Esophagus muscularis mucosa (tissue), 4 donors: ENCODE measurements at places on chromosomes 3 and 15. TPM values are rescaled to one million over a fixed set of nuclear protein-coding genes. Genes with fewer than 3 reads are reported as not detected.

The TIMP4 gene
- 48.0 TPM for total RNA-seq

The PLXND1 gene
- total RNA-seq = 89.9 TPM

The EOMES gene
- total RNA-seq = 0.17 TPM

The TRH gene
- total RNA-seq = not detected

The DNAJA4 gene
- total RNA-seq = 14.1 TPM

DNA sequence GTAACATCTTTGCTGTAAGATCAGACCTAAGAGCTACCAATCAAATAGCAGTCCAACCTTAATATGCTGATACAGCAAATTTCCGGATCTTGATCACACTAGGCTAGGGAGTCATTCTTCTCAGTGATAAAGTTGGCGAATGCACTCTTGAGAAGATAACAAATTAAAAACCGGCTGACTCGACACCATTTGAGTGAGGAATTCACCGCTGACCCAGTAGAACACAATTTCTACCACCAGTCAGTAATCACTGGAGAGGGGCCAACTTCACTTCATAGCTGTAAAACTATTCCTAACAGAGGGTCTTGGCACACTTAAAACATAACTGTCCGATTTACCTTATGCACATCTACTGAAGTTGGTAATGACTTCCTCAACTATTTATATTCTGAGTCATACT lies 47.2 kb downstream of the MEIS2 start:
- DNase-seq = no peak

GRCh38 chr15:60086681-60087429 lies 82.7 kb downstream of the FOXB1 start:
- no peak for DNase-seq

DNA sequence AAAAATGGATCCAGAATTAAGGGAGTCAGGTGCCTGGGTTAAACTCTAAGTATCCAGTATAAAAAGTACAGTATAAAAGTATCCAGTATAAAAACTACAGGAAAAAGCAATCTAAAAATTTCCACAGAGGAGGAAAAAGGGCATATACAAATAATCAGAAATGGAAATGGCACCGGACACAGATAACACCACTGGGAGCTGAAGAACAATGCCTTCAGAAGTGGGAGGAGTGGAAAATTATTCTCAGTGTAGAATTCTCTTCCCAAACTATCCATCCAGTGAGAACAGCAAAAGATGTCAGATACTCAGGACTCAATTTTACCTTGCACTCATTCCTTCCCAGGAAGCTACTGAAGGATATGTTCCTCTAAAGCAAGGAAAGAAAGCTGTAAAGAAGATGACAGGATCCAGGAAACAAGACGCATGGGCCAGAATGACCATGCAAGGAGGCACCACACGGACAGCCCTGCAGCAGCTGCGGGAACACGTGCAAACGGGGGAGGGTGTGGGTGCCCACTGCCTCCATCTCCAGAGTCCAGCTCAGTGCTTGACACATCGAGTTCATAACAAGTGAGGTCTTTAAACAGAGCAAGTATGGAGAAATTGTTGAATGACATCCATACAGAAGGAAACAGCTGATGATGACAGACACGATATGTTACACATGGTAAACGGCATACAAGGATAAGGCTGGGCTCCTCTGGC lies 68.5 kb downstream of the CHSY1 start:
- DNase-seq = no peak

GRCh38 chr3:29614954-29615353 lies 334.1 kb downstream of the RBMS3 start:
- DNase-seq = no peak

- DNase-seq = no peak
Observed at GRCh38 chr3:182797876-182798275, 4.6 kb downstream of the ATP11B start.

- DNase-seq = no peak
Observed at GRCh38 chr3:168124791-168125190, 29.1 kb upstream of the GOLIM4 start.

GRCh38 chr15:46126581-46126980 lies 491.8 kb downstream of the SQOR start:
- no peak for DNase-seq

DNA sequence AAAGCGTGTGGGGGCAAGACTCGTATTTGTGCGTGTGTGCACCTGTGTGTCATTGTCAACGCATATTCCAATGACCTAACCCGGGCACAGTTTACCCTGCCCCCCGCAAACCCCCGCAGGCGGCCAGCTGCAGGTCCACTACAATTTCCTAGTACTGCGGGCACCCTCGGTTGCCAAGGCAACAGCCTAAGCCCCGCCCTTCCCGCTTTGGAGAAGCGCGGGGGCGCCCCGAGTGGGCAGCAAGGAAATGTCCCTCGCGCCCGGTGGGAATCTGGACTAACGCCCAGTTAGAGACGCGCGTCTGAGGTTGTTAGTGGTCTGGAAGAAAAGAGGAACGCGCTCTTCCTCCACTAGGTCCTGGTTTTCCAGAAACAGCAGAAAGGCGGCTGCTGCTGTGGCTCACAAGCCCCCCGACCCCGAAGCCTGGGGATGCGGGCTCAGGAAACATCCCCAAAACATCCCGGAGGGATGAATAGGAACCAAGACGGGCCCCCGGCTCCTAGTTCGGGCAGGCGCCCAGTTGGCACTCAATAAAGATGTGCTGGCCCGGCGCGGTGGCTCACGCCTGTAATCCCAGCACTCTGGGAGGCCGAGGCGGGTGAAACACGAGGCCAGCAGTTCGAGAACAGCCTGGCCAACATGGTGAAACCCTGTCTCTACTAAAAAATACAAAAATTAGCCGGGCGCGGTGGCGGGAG lies 1.1 kb downstream of the ABHD14A start:
- no peak for DNase-seq

GRCh38 chr3:111311126-111311525 lies 230.9 kb upstream of the CD96 start:
- no peak for DNase-seq

- no peak for DNase-seq
Observed at GRCh38 chr3:100127792-100128191, 13.5 kb upstream of the FILIP1L start.

DNA sequence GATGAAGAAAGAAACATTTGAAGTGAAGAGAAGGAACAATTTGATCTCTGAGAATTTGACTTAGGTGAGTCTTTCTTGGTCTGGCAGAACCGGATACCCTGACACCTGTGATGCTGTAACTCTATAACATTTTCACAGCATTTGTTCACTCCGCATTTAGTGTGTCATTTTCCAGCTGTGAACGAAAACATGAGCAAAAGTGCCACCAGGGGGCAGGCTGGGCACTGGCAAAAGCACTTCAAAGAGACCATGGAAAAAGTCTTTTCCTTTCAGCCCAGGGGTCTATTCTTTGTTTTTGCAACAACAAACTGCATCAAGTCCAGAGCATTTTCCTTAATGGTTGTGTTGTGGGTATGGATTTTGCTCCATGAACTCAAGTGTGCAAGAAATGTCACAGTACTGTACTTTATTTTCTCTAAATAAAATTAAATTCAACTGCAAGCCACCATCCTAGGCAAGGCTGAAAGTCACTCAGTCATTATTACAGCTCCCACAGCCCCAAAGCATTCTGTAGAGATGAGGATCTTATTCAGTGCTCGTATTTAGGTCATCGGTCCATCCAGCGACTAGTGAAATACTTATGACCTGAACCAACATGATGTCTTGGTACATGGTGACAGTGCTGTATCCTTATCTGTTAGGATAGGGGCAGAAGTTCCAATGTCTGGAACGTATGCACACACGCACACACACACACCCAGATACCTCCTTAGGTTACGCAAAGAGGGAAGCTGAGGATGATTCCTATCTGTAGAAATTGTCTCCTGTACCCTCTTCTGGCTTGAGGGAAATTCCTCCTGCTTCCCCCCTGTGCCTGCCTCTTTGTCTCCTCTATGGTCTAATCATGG lies 125.5 kb downstream of the GADL1 start:
- no peak for DNase-seq
